ENCODE measurements at places on chromosomes 16 and 17.

- no peak for DNase-seq
Measured at GRCh38 chr17:79154446-79154845, 79.8 kb downstream of the ENGASE start.

GRCh38 chr16:55257966-55258613 is 65.9 kb upstream of the IRX6 start:
- peak; percentile 17 for DNase-seq

- DNase-seq = no peak
Measured at GRCh38 chr17:50898369-50899004, 32.3 kb upstream of the TOB1 start.

DNA sequence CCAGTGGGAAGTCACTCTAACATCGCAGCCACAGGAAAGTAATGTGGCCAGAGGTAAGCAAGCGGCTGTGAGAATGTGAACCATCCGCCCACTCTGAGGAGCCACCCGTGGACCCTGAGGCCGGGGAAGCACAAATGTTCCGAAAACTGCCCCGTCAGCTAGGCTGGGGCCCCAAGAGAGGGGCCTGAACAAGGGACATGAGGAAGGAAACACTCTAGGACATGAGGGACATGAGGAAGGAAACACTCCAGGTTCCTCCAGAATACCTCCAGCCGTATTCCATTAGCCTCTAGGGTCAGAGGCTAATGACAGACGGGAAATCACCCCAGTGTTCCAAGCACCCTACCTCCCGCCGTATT is 317 bp downstream of the TEFM start:
- peak; percentile 3 for DNase-seq

- no peak for DNase-seq
Measured at GRCh38 chr17:64275016-64275415, 12.0 kb upstream of the TEX2 start.
